Muscle of arm (tissue), 14 donors: ENCODE measurements at places on chromosomes 11 and 22. TPM values are rescaled to one million over a fixed set of nuclear protein-coding genes. Genes with fewer than 3 reads are reported as not detected.

The MCHR1 gene
- polyA plus RNA-seq, result not detected

The DBX1 gene
- not detected for polyA plus RNA-seq

The MUC2 gene
- polyA plus RNA-seq, result not detected

The OR5T3 gene
- polyA plus RNA-seq, result not detected

The IRF7 gene
- 7.3 TPM for polyA plus RNA-seq

The DNHD1 gene
- polyA plus RNA-seq, result 5.0 TPM

The CLMP gene
- 15.1 TPM for polyA plus RNA-seq

The TMEM191B gene
- not detected for polyA plus RNA-seq

The SAA4 gene
- polyA plus RNA-seq, result not detected

The TRIM49 gene
- polyA plus RNA-seq, result not detected

The DDX6 gene
- 97.7 TPM for polyA plus RNA-seq
